Stimulated activated CD8-positive, alpha-beta memory T cell treated with anti-CD3 and anti-CD28 coated beads, Interleukin-15, amount 100 ng/mL, for 4 hours (primary cell): ENCODE measurements at places on chromosomes 2 and 18.

DNA sequence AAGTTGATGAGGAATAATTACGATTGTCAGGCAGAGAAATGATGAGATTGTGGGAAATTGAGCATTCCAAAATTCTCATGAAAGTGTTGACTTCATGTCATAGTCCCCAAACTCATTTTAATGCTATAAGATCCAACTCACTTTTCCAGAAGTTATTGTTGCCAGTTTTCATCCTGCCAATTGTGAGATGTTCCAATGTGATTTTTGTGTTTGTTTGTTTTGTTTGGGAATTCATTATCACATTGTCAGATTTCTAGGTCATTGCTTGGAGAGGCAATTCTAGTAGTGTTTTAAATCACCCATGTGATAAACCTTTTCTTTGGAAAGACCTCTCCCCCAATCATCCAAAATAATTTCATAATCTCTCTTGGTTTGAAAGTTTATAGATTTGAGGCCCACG is 86.0 kb upstream of the ACVR2A start:
- no peak for DNase-seq

GRCh38 chr2:117553448-117553847 is 261.0 kb upstream of the DDX18 start:
- no peak for DNase-seq

GRCh38 chr18:56199580-56200330 is 438.6 kb downstream of the TXNL1 start:
- no peak for DNase-seq

DNA sequence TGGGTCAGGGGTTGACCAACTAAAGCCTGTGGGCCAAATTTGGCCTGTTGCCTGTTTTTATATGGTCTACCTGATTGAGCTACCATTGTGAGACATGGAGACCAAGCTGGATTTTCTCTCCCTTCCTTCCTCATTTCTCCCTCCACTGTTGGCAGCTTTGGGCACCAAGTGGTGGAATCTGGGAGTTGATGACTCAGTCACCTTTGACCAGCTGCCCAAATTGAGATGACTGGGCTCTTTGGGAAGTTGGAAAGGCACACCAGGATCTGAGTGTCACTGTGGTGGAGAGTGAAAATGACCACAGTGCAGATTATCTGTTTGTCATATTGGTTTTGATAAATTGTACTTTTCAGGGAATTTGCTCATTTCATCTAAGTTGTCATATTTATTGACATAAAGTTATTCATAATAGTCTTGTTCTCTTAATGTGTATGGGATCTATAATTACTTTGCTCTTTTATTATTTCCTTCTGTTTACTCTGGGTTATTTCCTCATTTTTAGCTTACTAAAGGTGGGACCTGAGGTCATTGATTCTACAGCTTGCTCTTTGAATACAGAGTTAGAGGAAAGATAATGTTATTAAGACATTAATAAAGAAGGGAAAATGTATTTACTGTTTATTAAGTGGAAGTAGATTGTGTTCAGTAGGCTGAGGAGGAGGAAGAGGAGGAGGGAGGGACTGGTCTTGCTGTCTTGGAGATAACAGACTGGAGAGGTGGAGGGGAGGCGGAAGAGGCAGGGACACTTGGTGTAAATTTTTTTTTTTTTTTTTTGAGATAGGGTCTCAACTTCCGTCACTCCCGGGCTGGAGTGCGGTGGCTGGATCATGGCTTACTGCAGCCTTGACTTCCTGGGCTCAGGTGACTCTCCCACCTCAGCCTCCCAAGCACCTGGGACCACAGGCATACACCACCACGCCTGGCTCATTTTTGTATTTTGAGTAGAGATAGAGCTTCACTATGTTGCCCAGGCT is 31.8 kb downstream of the AGFG1 start:
- DNase-seq: no peak

GRCh38 chr2:76464310-76464709 is 753.6 kb upstream of the GCFC2 start:
- DNase-seq: no peak

DNA sequence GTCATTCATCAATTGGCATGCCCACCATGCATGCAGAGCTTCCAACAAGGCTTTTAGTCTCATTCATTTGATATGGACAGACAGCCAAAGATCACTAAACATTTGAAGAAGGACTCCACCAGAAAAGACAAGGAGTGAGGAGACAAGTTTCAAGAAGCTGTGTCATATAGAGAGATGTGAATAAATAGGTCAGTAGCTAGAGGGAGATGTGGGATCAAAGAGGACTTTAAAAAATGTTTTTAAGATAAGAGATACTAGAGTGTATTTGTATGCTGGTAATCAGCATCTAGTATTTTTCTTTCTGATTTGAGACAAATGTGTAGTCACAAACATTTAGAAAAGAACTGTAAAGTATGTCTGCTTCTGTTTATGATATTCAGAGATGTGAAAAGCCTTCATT is 48.5 kb downstream of the ANTXR1 start:
- no peak for DNase-seq

- DNase-seq: no peak
Observed at GRCh38 chr18:43934322-43934721, 657.0 kb upstream of the SYT4 start.

GRCh38 chr2:9762941-9763340 is 80.3 kb upstream of the TAF1B start:
- no peak for DNase-seq

GRCh38 chr18:3688690-3689089 is 238.7 kb downstream of the TGIF1 start:
- no peak for DNase-seq

DNA sequence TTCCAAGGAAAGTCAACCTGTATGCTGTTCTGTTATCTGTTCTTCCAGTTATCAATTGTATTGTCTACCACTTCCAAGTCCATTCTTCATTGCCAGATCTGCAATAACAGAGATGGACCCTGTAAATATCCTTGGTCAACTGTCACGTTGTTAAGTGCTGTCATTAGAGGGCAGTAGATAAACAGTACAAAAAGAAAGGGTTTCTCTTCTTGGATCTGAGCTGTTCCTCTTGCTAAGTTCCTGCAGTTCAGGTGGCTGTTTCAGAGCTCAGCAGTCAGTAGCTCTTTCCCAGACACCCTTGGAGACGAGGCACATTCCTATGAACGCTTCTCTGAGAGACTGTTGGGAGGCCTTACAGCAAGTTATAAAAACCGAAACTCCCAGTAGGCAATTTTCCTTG is 957.1 kb upstream of the CHAC2 start:
- no peak for DNase-seq

DNA sequence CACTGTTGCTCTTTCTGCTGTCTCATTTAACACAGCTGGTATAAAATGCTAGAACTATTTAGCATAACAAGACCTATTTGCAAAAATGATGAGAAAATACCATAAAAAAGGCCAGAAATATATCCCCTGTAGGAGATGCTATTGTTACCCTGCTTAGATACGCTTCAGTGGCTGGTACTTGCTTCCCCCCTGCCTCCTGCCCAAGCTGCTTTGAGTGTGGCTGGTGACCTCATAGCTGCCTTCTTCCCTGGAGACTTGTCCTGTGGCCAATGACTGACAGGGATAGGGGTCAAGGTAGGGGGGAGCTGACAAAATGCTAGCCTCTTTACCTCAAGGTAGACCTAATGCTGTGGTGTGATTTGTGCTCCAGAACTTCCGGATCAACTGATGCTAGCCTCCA is 150.2 kb upstream of the ZEB2 start:
- DNase-seq: no peak

- no peak for DNase-seq
Observed at GRCh38 chr18:73614812-73615211, 532.8 kb downstream of the FBXO15 start.

DNA sequence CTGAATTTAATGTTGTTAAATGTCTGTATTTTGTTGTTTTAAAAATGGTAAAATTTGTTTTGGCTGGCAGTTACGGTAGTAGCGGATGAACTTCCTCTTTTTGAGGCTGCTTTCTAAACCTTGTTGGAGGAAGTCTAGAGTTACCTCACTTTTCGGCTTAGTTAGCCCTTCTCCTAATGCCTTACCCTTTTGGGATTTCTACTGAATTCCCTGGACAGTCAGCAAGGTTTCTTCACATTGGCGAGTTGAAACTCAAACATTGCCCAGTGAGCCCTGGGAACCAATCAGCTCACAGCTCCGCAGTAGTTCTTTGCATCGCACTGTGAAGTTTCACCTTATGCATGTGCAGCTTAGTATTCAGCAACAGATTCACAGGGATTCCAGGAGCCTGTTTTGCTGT is 55.2 kb downstream of the TMEM247 start:
- DNase-seq: no peak

GRCh38 chr2:108288534-108289106 is at the start of gene SULT1C2:
Gene SULT1C2 (plus strand): TSS chr2:108288895. CDS start chr2:108293668, 4,773 bp downstream.
- DNase-seq: no peak

- DNase-seq: peak; percentile 26
Observed at GRCh38 chr2:217756375-217757107, 246.3 kb downstream of the TNS1 start.

GRCh38 chr2:190551928-190552327 is 17.4 kb upstream of the NEMP2 start:
- no peak for DNase-seq

GRCh38 chr2:28752631-28753376 is 1.2 kb downstream of the PPP1CB start:
- no peak for DNase-seq

DNA sequence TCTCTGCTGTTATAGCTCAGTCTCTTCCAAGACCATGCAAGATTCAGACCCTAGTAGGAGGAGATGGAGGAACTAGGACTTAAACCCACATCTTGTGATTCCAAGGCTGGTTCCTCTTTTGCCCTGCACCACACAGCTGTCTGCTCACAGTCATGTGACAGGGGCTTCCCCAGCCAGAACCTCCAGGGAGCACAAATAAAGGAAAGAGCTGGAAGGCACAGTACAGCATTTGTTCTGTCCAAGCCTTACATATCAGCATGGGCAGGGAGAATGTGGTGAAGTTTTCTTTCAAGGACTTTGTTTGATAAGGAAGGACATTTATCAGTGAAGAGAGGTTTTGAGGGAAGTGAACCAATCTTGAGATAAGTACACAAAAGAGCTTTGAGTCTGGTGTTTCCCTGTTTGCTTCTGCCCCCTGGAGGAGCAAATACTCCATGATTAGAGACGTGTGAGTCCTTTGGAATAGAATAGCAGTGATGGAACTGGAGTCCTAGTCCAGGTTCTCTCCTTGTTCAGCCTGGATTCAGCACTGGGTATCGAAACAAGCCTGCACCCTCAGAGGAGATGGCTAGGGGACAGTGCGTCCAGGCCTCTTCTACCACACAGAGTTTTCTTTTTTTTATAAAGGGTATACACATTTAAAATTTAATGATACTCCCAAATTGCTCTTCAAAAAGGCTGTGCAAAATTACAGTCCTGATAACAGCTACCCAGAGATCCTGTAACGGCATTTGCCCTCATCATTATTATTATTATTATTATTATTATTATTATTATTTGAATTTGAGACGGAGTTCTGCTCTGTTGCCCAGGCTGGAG is 24.6 kb upstream of the CASP10 start:
- DNase-seq: peak; percentile 32

DNA sequence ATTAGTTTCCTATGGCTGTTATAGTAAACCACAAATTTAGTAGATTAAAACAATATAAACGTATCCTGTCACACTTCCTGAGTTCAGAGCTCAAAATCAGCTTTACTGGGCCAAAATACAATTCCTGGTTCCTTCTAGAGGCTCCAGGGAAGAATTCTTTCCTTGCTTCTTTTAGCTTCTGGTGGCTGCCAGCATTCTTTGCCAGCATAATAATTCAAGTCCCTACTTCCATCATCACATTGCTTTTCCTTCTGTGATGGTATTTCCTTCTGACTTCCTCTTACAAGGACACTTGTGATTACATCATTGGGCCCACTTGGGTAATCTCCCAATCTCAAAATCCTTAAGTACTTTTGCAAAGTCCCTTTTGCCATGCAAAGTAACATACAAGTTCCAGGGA is 40.6 kb downstream of the MOB4 start:
- no peak for DNase-seq

DNA sequence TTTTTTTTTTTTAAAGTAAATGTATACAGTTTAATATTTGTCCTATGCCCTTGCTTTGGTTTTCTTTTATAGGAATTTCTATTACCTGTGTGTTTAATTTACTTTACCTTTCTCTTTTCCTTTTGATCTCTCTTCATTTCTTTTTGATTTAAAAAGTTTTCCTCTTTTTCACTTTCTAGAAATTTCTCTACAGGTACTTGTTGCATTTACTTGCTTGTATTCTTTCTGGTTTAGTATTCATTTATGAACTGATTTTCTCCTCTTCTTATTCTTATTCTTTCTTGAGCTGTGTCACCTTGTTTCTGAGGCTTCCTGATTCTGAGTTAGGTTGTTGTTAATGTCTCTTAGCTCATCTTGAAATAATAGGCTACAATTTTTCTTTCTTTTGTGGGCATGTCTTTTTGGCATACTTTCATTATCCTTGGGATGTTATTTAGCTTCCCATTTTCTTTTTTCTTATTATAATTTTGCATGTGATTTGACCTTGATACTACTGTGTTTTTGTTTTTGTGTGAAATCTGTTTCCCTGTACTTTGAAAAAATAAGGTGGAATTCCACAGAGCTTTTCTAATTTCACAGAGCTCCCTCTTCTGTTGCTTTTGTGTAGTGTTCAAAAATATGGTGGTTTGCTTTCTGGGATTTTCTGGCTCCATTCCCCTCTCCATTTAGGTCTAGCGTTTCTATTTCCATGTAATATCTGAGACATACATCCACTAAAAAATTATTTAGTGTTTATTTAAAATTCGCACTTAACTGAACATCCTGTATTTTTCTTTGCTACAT is 25.5 kb upstream of the ALMS1 start:
- DNase-seq: no peak

DNA sequence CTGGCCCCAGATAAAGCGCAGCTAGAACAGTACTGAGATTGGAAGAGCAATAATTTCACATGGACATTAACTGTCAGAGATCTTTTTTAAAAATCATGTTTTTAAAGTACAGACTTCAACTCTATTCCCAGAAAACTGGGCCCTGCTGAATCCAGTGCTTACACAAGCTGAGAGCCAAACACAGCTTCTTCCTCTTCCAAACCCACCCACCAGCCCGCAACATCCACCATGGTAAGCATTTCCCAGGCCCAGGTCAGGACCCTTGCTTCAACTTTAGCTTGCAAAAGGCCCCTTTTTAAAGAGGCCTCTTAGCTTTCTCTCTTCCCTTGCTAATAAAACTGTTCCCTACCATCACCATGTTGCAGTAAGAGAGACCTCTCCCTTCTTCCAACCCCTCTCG is 2.1 kb downstream of the AAK1 start:
- DNase-seq: no peak

- no peak for DNase-seq
Observed at GRCh38 chr2:55965966-55966365, 42.4 kb upstream of the EFEMP1 start.

DNA sequence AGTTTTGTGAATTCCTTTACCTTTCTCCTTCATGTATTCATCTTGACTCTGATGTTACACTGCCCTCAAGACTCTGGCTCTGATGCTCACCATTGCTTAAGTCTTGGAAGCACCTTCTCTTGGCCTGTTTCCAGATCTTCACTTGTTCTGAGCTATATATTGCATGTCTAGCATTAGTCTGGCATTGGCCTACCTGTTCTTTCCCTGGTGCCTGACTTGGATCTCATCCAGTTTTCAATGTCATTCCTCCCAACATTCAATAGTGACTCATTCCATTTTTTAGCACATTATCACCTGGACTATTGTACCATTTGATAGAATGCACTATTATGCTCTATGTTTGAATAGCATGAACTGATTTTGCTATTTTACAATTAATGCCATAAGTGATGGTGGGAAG is 127.3 kb upstream of the NYAP2 start:
- no peak for DNase-seq
